ENCODE measurements at places on chromosomes 16 and 17.

DNA sequence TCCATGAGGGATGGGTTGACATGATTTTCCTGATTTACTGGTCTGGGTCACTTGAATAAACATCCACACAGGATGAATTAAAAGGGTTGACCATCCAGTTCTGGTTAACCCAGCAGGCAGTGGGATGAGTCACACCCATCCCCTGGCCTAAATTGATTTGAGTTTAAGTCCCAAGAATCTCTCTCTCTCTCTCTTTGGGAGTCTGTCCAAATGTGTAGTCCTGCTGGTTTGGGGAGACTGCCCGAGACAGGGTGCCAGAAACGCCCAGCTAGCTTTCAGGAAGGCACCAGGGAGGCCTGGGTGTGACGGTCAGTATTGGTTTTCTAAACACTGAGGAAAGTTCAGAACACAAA lies 38.8 kb downstream of the SCPEP1 start:
- no peak for DNase-seq

- DNase-seq: no peak
Measured at GRCh38 chr17:29883497-29883896, 46.5 kb downstream of the SSH2 start.

GRCh38 chr16:77470851-77471250 lies 36.0 kb upstream of the ADAMTS18 start:
- no peak for DNase-seq

GRCh38 chr17:36942631-36943125 lies 5.4 kb downstream of the LHX1 start:
- DNase-seq: no peak

Data from stimulated activated CD4-positive, alpha-beta T cell treated with anti-CD3 and anti-CD28 coated beads, Interleukin-4, amount 100 ng/mL, for 4 hours (primary cell).